T-helper 17 cell (primary cell): ENCODE measurements at places on chromosomes 5 and 9.

DNA sequence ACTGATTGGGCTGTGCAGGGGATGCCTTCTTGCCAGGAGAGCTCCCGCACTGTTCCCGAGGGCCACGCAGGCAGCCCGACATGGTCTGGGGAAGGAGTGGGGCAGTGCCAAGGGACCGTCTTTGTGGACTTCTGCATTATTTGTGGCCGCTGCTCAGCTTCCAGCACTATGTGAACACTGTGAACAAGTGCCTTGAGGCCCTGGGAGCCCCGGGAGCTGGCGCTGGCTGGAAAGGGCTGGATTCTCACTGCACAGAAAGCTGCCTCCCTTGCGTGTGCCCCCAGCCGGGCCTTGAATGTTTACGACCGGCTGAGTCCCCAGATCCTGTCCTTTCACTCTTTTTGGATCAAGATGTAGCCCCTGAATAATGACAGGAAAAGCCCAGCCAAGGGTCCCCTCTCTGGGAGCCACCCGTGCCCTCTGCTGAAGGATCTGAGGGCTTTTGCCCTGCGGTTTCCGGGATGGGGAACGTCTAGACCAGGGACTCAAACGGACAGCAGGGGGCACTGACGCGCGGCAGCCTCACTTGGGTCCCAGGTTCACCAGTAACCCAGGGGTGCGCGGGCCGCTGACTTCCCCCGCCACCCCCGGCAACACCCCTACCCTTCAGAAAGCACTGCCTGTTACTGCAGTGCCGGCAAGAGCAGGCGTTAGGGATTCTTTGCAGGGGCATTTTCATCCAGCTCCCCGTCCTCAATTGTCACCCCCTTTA, 98.9 kb upstream of the FCN2 start:
- DNase-seq = no peak

- no peak for DNase-seq
Observed at GRCh38 chr5:119367502-119368237, 11.9 kb downstream of the TNFAIP8 start.

GRCh38 chr5:179306191-179307012, 38.9 kb downstream of the ADAMTS2 start:
- DNase-seq = no peak

DNA sequence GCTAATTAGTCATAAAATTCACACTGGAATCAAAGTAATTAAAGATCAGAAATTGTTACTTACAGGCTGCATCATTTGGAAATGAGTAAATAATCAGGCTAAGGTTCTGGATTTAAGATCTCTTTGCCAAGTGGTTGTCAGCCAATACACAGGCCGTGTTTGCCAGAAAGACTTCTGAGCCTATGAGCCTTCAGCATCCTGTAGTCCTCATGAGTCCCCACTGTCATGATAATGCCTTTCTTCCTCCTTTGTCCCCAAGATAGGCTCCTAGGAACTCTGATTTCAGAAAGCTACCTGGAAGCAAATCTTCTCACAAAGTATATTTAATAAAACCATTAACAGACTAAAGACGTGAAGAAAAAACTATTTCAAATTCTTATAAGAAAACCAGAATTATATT, 810.5 kb downstream of the DNAH5 start:
- no peak for DNase-seq

GRCh38 chr9:23682891-23683431, 143.1 kb downstream of the ELAVL2 start:
- no peak for DNase-seq

GRCh38 chr5:109660301-109660700, 29.4 kb upstream of the MAN2A1 start:
- DNase-seq = no peak

GRCh38 chr5:17213938-17214337, 3.5 kb upstream of the BASP1 start:
- DNase-seq = no peak

DNA sequence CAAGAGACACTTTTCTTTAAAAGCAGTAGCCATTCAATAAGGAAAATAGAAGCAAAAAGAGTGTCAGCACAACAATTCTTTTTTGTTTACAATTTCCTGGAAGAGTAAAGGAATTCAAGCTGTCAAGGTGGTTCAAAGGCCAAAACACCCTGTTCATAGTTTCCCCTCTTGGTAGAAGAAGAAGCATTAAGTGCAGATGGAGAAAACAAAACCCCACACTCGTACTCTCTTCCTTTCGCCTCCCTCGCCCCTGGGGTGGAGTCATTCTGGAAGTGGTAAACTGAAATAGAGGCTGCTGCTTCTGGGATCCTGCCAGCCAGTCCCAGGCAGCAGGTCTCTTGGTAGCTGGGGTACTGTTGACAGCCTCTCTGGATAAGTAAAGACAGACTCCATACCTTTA, 105.0 kb downstream of the ANKRD55 start:
- DNase-seq = no peak

GRCh38 chr5:158303275-158303674, 444.3 kb upstream of the CLINT1 start:
- DNase-seq = no peak

- DNase-seq = no peak
Observed at GRCh38 chr9:129146441-129146941, 31.6 kb downstream of the IER5L start.

DNA sequence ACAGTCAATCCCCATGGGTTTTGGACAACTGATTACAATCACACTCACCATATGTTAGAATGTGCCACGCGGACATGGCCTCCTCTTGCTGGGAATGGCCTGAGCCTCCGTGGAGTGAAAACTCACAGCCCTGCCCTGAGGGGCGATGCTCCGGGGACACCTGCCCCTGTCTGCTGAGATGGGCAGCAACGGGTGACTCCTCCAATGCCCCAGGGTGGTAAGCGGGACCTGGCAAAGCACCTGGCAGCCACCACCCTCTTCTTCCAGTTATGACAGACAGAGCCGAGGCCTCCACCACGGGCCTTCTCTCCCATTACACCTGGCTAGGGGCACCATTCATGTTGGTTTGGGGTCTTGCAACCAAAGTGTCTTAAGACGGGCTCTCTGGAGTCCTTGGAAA, 94.9 kb upstream of the COL5A1 start:
- no peak for DNase-seq

GRCh38 chr5:77743181-77743580, 33.0 kb downstream of the TBCA start:
- DNase-seq = no peak

GRCh38 chr5:131142970-131143617, 22.0 kb downstream of the HINT1 start:
- no peak for DNase-seq

GRCh38 chr5:79806741-79807140, 117.1 kb downstream of the CMYA5 start:
- DNase-seq = no peak

GRCh38 chr9:20929276-20929675, 102.2 kb downstream of the HACD4 start:
- DNase-seq = no peak

DNA sequence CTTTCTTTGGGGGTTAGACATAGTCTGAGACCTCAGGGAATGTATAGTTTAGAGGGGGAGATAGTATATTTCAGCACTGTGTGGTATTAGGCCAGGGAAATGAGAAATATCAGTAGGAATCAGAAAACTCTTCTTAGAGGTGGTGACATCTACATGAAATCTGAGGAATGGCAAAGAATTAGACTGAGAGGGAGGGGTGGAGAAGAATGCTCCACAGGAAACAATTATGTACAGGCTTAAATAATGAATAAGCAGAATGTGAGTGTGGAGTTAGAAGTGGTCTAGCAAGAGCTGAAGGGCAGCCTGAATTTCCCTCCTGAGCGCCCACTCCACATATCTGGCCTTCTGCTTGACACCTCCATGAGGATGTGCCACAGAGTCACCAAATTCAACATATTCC, 3.6 kb upstream of the MACIR start:
- no peak for DNase-seq

GRCh38 chr5:151022511-151023018, 2.2 kb downstream of the GPX3 start:
- DNase-seq = no peak

DNA sequence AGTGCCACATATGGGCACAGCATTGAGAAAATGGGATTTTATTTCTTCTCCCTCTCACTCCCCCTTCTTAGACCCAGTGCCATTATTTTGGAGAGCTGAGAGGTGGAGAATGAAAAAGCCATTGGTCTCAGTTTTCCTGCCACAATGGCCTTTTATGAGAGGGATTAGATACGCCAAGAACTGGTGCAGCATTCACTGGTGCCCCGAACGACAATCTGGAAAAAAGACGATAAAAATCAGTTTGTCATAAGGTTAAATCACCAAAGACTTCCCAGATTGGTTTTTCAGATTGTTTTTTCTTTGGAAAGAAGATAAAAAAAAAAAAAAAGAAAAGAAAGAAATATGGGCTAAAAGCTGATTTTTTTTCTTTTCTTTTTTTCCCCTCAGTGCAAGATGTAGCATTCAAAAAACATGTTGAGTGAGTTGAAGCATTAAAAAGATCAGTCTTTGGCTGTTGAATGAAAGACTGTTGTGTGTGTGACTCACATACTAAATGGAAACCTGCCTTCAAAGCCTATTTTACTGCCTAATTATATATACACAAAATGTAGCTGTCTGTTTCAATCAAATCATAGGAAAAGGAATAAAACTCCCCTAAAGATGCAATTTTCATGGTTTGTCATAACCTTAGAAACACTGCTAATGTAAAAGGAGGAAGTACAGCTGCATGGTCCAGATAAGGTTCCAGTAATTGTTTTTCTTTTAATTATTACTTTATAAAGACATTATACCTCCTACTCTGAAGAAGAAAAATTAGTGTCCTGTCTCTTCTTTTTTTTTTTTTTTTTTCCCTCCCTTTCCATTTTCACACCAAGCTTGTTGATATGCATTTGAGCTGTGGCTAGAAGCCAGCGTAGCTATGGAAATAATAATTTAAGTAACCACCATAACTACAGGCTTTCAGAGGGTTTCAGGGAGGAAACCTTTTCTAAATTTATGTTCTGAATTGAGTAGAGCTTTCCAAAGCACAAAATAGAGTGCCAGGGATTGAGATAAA, 27.2 kb upstream of the ZNF608 start:
- DNase-seq = no peak

DNA sequence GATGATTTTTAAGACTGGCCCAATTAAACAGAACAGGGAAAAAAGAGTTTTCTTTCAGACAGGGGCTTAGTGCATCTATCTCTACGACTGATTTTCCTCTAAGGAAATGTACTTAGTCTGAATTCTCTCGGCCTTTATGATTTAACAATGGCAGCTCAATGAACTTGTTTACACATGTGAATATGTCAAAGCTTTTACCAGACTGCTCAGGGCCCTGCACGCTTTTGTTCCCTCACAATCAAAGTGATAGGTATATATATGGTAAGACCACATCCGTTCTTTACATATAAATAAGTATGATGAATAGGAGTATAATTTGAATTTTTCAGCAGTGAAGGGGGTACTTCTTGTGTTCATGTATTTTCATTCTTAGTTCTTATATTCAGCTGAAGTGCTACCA, 27.6 kb downstream of the LEAP2 start:
- no peak for DNase-seq

GRCh38 chr5:97624886-97625285, 441.8 kb upstream of the RIOK2 start:
- DNase-seq = no peak

GRCh38 chr9:122071715-122072114, 21.4 kb downstream of the TTLL11 start:
- no peak for DNase-seq

DNA sequence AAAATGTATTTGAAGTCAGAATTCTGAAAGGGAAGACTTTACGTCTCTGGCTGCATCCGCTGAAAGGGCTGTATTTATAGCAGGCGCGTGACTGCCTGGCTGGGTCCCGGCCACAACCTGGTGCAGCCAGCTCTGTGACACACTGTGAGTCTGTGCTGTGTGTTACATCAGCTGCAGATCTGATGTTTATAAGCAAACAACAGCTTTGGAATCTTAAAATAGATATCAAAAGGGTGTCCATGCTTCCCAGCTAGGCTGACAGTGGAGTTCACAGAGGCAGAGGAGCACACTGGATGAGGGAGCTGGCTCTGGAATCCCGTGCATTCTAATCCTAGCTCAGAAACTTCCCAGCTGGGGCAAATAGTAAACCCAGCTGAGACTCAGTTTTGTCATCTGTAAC, 433.4 kb upstream of the BRINP1 start:
- no peak for DNase-seq

DNA sequence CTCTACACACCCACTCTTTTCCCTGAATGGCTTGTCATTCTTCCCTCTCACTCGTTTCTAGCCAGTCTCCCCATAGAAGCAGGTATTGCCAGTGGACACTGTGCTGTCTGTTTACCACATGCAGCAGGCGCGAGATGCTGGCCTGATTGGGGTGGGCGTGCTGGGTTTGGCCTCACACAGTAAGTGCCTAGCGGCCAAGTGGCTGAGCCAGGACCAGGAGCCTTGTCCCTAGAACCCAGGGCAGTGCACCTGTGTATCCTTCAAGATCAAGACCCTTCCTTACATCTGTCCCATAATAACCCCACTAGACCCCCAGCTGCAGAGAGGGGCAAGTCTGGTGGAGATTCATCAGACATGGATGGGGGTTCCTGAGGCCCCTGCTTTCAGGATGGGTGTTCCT, 112.8 kb upstream of the IRX4 start:
- no peak for DNase-seq

GRCh38 chr5:60945813-60946187, 795 bp downstream of the NDUFAF2 start:
- no peak for DNase-seq

GRCh38 chr9:29211580-29212396, 1638.5 kb upstream of the C9orf72 start:
- no peak for DNase-seq

DNA sequence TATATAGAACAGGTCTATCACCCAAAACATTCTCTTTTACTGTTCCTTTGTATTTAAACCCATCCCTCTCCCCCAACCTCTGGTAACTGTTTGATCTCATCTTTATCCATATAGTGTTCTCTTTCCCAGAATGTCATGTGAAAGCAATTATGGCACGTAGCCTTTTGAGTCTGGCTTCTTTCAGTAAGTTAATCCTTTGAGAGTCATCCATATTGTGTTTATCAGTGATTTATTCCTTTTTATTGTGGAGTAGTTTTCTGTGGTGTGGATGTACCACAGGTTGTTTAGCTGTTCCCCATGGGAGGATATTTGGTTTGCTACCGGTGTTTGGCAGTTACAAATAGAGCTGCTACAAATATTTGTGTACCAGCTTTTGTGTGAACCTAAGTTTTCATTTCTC, 38.0 kb downstream of the HMGXB3 start:
- no peak for DNase-seq

DNA sequence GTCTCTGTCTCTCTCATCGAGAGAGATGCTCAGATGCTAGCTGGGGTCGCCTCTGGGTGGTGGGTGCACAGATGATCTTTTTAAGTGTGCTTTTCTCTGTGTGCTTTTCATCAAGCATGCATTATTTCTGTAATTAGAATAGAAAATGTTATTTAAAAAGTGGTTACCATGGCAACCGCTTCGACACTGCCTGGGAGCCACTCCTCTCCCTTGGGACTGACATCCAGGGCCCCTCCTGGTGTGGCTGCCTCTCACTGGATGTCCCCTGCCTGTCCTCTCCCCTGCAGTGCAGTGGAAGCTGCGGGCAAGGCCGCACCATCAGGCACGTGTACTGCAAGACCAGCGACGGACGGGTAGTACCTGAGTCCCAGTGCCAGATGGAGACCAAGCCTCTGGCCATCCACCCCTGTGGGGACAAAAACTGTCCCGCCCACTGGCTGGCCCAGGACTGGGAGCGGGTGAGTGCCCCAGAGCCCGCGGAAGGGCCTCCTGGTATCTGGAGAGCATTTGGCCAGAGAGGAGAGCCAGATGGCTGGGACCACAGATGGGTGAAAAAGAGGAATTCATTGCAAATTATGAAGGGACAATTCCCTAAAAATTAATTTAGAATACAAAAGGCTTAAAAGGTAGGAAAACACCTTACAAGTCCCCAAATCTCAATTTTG, 34.7 kb downstream of the ADAMTSL2 start:
- no peak for DNase-seq
